Stimulated activated CD8-positive, alpha-beta memory T cell treated with anti-CD3 and anti-CD28 coated beads, Interleukin-15, amount 100 ng/mL, for 4 hours (primary cell): ENCODE measurements at places on chromosomes 4 and X.
A peak's percentile ranks its signal among the peaks of the same experiment; 100 is the strongest.

GRCh38 chr4:157832596-157832995, 340.2 kb downstream of the GASK1B start:
- DNase-seq = no peak

GRCh38 chr4:59814402-59815010, 1385.6 kb upstream of the ADGRL3 start:
- no peak for DNase-seq

DNA sequence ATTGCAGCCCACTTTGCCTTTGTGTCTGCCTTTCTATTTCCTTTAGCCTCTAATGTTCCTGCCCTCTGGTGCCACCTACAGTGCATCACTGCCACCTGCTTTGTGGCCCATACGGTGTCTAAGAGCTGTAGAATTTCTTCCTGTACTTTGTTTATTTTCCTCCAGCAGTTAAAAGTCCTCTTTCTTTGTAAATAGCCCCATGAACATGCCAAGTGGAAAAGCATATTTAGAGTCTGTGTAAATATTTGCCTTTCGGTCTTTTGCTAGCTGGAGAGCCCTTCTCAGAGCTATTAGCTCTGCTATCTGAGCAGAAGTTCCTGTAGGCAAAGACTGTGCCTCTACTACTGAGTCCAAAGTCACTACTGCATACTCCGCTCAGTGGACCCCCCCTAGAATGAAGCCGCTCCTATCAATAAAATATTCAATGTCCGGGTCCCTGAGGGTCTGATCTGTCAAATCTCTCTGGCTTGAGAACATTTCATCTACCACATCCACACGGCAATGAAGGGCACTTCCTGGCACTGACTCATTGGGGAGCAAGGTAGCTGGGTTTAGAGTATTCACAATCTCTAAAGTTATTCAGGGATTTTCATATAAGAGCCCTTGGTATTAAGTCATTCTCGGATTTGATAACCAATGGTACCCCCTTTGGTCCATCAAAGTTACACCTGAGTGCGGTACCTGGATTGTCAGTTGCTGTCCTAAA, 36.3 kb downstream of the SULT1E1 start:
- peak; percentile 19 for DNase-seq

- no peak for DNase-seq
Measured at GRCh38 chr4:8559524-8560264, 20.5 kb upstream of the GPR78 start.

DNA sequence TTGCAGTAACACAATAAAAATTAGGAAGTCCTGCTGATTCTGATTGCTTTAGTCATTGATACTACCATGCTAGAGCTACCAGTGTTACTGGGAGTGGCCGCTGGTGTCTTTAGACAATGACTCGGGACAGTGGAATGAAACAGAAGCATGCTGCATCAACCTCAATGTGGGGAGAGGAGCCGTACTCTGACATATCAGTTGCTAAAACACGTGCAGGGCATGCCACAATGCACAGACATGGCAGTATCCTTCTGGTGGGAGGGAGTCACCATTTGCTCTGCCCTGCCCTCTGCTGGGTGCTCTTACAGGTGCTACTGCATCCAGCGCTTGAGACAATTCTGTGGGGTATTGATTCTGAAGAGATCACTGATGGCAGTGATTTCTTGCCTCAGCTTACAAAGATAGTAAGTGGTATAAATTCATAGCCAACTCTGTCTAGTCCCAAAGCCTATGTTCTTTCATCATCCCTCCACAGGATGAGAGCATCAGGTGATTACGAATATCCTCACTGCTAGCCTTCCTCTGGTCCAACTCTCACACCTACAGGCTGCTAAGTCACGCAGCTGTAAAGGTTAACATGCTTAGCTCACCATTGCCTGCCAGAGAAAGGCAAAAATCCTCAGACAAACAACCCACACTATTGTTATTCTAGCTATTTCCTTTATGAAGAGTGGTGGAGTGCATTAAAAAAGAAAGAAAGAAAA, 43.7 kb downstream of the NSG1 start:
- no peak for DNase-seq
